Upper lobe of right lung (tissue), 1 donor: ENCODE measurements at places on chromosomes 1 and 21. TPM values are rescaled to one million over a fixed set of nuclear protein-coding genes. Genes with fewer than 3 reads are reported as not detected.

DNA sequence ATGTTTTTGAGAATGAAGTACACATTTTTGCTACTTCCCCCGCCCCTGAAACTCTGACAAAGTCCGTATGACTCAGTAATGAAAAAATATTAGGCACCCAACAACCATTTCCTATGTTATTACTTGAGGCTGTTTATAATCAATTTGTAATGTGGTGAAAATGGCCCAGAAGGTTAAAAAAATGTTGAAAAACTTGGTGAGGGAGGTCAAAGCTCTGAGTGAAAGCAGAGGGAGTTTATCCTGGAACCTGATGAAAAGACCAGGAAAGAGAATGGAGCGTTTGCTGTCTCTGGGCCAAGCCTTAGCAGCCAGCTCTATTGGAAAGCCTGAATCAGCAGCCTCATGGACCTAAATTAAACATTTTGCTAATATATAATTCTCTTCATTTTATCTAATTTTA, 367.7 kb upstream of the NEGR1 start:
- DNase-seq, result no peak

GRCh38 chr1:55820501-55820900, 605.3 kb upstream of the USP24 start:
- DNase-seq, result no peak

DNA sequence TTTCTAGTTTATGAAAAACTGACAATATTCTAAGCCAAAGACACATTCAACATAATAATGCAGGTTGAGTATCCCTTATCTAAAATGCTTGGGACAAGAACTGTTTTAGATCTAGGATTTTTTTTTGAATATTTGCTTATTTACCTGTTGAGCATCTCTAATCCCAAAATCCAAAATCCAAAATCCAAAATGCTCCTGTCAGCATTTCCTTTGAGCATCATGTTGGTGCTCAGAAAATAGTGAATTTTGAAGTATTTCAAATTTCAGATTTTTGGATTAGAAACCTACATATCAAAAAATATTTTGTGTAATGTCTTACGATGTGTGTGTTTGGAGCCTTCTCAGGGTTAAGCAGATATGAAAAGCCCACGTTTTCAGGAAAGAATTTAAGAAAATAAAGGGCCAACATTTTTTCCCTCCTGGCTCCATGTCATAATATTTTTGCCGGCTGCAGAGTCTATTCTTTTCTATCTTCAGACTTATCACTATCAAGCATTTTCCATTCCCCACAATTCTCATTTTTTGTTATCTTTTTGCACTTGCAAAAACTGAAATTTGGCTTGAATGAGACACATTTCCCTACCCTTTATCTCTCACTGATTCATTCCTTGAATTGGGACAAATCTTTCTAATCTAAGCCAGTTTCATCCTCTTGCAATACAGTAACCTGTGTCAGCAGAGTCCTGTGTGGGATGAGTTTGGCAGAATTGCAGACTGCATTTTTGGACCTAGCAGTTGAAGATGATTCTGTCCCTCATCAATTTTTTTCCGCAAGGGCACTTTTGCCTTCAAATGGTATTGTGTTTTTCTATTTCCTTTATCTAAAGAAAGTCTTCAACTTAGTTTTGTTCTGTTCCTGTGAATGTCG, 233.9 kb downstream of the DISC1 start:
- DNase-seq, result no peak

DNA sequence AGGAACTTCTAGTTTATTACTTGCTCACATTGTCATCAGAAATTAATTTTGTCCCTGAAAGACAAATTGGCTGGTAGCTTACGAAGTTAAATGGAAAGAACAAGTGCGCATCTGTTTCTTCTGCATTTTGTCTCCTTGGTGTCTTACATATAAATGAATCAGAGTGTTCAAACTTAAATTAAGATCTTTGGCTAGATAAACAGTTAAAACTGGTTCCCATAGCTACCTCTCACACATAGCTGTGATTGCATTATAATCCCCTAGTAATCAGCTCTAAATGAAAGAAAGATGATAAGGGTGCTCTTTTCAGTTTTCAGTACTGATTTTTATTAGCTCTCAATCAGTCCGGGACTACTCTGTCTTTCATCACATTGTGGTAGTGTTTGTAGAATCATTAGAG, 124.2 kb upstream of the LMO4 start:
- DNase-seq, result no peak

- no peak for DNase-seq
These were observed 573.5 kb downstream of the SMYD3 start for GRCh38 chr1:245933431-245934045.

DNA sequence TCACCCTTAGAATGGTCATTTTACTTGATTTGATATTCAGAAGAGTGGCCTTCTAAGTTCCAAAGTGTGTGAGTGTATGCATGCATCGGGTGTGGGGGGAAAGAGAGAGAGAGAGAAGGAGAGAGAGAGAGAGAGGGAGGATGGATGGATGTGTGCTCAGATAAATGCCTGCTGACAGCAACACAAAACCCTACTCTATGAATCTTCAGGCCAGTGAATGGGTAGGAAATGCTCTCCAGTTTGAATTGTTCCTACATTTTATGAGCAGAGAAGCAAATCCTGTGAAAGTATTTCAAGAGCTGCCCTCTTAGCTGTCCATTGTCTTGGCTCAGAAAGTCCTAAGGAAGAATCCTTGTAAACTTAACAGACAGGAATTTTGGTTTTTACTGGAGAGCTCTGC, 7.4 kb downstream of the JAM2 start:
- DNase-seq, result no peak

DNA sequence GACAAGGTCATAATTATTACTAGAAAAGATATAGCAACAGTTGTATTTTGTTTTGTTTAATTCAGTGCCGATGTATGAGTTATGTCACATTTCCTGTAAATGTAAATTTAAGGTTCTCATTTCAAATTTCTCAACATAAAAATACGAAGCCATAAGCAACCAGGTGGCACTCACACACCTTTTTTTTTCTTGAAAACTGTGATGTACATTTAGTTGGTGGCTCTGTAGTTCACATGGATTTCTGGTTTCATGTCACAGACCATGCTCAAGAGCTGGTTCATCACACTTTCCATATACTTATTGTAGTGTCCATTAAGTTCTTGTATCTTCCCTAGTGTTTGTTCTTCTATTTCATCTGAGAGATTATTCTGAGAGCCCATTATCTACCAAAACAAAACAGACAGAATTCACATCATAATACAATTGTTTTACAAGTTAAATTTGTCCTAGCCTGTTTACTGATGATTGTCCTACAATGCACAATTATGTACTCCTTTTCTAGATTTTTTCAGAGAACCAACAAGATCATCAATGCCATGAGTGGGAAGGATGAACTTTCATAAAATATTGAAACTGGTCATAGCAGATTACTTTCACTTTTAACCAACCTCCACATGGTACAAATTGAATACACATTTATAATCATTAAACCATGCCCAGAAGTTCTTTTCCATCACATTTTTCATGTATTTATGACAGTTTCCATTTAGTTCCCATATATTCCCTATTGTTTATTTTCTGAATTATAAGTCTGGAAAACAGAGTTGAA, 17.1 kb downstream of the ATP6V1G3 start:
- no peak for DNase-seq

- no peak for DNase-seq
These were observed 17.5 kb downstream of the DFFB start for GRCh38 chr1:3874736-3875135.

DNA sequence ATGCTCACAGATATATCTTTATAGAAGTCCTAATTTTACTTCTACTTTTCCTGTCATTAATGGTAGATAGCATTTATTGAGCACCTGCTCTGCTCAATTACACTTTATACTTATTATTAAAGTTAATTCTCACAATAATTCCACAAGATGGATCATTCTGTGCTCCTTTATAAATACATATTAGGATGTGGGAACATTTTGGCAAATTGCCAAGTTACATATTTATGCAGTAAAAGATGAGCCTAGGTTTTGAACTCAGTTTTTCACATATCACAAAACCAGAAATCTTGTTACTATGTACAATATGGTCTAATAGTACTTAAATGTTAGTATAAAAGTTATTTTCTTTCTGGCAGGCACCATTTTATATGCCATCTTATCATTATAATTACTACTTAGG, 895.0 kb upstream of the B3GALT2 start:
- DNase-seq, result no peak

Gene CCDC185
- not detected for total RNA-seq

Gene KCNK2
- total RNA-seq, result 0.26 TPM

Gene GBP1
- 42.2 TPM for total RNA-seq
